ENCODE measurements at places on chromosomes 2 and 18.

DNA sequence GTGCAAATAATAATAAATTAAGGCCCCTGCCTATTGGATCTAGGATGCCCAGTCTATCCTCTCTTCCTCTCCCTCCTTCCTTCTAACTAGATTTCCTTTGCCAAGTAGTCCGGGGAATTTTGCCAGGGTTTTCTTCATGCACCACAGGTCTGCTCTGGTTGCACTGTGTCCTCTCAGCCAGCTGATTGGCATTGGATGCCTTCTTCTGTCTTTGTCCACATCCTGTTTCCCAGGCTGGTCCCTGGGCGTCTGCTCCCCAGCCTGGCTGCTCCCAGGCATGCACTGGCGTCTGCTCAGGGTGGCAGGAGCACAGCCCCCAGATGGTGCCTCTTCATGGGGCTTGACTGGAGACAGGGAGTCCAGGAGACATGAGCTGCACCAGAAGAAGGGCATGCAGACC is 66.4 kb downstream of the GALR1 start:
- no peak for DNase-seq

DNA sequence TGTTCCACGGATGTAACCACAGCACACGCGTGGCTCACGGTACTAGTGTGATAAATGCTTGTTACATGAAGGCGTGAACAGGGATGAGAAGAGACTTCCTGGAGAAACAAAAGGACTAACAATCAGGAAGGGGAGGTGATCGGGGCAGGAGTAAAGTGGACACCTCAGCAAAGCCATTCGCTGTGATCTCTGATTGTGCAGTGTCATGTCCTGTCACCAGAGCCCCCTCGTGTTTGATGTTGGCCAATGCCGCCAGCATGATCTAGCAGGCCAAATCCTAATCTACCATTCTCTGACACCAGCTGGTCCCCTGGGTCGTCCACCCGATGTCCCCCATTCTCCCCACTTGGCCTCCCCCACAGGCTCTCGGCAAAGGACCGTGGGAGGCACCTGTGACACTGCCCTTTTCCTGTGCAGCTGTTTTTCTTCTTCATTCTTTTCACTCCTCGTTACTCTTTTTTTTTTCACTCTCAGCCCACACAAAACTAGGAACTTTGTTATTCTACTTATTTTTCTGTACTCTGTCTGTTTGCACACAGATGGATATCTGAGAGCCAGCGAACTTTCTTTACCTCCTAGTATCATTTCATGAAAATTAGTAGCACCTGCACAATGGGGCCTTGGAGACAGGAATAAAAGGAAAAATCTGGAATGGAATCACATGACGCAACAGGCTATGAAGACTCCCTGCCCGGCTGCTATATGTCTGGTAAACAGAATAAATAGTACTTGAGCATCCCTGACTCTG is 146.8 kb downstream of the TGIF1 start:
- DNase-seq: no peak

- no peak for DNase-seq
These were observed 355.3 kb upstream of the RAB12 start for GRCh38 chr18:8253944-8254343.

GRCh38 chr2:41940060-41940744 is 107.6 kb upstream of the PKDCC start:
- DNase-seq: no peak

DNA sequence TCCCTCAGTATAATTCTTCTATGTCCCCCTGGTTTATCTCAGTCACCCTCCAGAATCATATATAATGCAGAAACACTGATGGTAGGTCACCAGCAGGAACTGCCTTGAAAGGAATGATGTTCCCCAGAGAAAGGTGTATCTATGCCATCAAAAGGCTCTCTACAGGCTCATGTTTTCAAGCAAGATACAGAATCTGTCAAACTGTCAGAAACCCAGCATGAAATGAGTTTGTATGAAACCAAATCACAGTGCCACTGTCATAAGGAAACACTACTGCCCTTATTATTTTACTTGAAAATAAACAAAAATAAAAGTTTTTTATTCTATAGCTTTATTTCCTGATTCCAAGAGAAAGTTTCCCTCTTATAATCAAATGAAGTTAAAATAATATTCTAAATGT is 1064.5 kb upstream of the DDX18 start:
- no peak for DNase-seq

GRCh38 chr2:212193056-212193455 is 345.5 kb downstream of the ERBB4 start:
- no peak for DNase-seq

GRCh38 chr2:41320491-41320890 is 727.3 kb upstream of the PKDCC start:
- DNase-seq: no peak

GRCh38 chr2:16281451-16282335 is 341.3 kb downstream of the MYCN start:
- DNase-seq: no peak

All from activated T-cell treated with anti-CD3 and anti-CD28 coated beads for 4 hours (primary cell).